ENCODE measurements at places on chromosomes 2 and 18.
A peak's percentile ranks its signal among the peaks of the same experiment; 100 is the strongest.

DNA sequence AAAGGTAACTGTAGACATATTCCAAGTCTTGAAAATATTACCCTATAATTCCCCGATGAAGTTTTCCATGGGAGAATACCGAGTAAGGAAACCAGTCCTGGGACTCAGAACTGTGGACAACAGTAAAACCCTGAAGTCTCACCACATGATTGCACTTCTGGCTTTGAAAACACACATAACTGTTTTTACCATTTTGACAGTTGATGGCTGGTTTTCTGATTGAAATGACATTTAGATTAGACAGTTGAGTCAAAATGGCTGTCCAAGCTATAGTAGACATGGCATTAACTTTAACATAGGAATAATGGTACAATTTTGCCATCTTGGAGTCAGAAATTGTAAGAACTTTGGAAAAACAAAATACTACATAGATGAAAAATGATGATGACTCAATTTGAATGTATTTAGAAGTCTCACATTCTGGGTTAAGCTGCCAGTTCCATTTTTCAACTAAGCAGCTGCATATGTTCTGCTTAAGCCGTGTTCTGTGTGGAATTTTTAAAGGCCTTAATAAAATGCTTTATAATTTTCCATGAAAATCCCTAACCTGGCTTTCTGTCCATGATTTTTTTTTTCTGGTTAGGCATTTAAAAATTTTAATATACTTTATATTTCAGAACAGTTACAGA lies 38.3 kb upstream of the WIPF1 start:
- no peaks in the 10 kb centered on the region for H3K27me3 ChIP-seq
- no peaks in the 10 kb centered on the region for H3K36me3 ChIP-seq
- no peak for DNase-seq
- H3K4me3 ChIP-seq = no peak overlapping the region
- no peak overlapping the region for H3K27ac ChIP-seq

DNA sequence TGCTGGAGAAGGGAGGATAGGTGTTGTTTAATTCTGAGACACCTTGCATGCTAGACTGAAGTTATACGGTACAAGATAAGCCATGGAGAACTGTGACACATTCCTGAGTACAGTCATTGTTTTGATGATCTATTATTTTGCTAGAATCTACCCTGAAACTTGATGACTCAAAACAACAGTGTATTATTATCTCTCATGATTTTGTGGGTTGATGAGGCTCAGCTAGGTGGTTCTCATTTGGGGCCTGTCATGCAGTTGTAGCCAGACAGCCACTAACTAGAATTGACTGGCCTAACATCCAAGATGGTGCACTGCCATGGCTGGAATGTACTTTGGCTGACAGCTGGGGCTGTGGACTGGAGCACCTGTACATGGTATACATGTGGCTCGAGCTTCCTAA lies 5.4 kb upstream of the IL1R1 start:
- no peak for DNase-seq
- no peaks in the 10 kb centered on the region for H3K4me1 ChIP-seq
- H3K27ac ChIP-seq = no peak overlapping the region
- H3K27me3 ChIP-seq = no peaks in the 10 kb centered on the region
- no peaks in the 10 kb centered on the region for H3K36me3 ChIP-seq

DNA sequence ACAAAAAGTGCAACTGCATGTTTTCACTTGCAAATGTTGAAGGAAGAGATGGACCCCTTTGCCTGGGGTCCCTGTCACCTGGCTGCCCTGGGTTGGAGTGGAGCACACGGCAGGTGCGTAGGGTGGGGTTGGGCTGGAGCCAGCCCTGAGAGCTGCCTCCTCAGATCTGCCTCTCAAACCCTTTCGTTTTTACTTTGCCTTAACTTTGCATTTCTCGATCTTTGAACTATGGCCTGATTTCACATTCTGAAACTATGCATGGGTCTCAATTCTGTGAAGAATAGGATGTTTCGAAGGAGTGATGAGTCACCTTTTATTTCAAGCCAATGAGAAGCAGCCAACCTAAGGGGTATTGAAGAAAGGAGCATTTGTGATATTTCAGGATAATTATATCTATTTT lies 132.8 kb downstream of the ACOXL start:
- H3K27ac ChIP-seq = no peak overlapping the region
- peaks cover 7% of the 10 kb centered on the region for H3K27me3 ChIP-seq
- no peak for DNase-seq
- H3K4me3 ChIP-seq = no peak overlapping the region
- H3K36me3 ChIP-seq = no peaks in the 10 kb centered on the region

- no peaks in the 10 kb centered on the region for H3K27me3 ChIP-seq
- no peaks in the 10 kb centered on the region for H3K4me1 ChIP-seq
- H3K27ac ChIP-seq = no peak overlapping the region
- H3K4me3 ChIP-seq = no peak overlapping the region
- peaks cover 7% of the 10 kb centered on the region for H3K36me3 ChIP-seq
- DNase-seq = no peak
These were observed 35.1 kb downstream of the SANBR start for GRCh38 chr2:61100801-61101200.

- H3K36me3 ChIP-seq = no peaks in the 10 kb centered on the region
- H3K4me1 ChIP-seq = no peaks in the 10 kb centered on the region
- H3K27me3 ChIP-seq = no peaks in the 10 kb centered on the region
- H3K4me3 ChIP-seq = no peak overlapping the region
These were observed 253.6 kb downstream of the EPHA4 start for GRCh38 chr2:221318376-221319130.

- DNase-seq = no peak
- H3K4me1 ChIP-seq = no peaks in the 10 kb centered on the region
- H3K4me3 ChIP-seq = no peak overlapping the region
These were observed 83.3 kb downstream of the PIEZO2 start for GRCh38 chr18:11066038-11066437.

- no peaks in the 10 kb centered on the region for H3K4me1 ChIP-seq
- no peak for DNase-seq
- no peak overlapping the region for H3K4me3 ChIP-seq
- no peaks in the 10 kb centered on the region for H3K36me3 ChIP-seq
- no peaks in the 10 kb centered on the region for H3K27me3 ChIP-seq
- no peak overlapping the region for H3K27ac ChIP-seq
These were observed 20.8 kb downstream of the DBI start for GRCh38 chr2:119387381-119388129.

GRCh38 chr18:68796936-68797690 lies 767 bp upstream of the CCDC102B start:
- H3K4me1 ChIP-seq = peaks cover 18% of the 10 kb centered on the region
- no peak for DNase-seq
- H3K4me3 ChIP-seq = no peak overlapping the region
- no peaks in the 10 kb centered on the region for H3K36me3 ChIP-seq

GRCh38 chr2:143964891-143965290 lies 555.0 kb downstream of the ZEB2 start:
- no peak overlapping the region for H3K27ac ChIP-seq
- DNase-seq = no peak
- no peaks in the 10 kb centered on the region for H3K4me1 ChIP-seq

GRCh38 chr2:49360407-49360767 lies 206.1 kb upstream of the FSHR start:
- H3K36me3 ChIP-seq = no peaks in the 10 kb centered on the region
- no peak overlapping the region for H3K4me3 ChIP-seq
- no peaks in the 10 kb centered on the region for H3K27me3 ChIP-seq
- DNase-seq = no peak

- no peaks in the 10 kb centered on the region for H3K36me3 ChIP-seq
- H3K27me3 ChIP-seq = no peaks in the 10 kb centered on the region
- H3K4me1 ChIP-seq = no peaks in the 10 kb centered on the region
- DNase-seq = no peak
- no peak overlapping the region for H3K4me3 ChIP-seq
These were observed 18.8 kb downstream of the RELCH start for GRCh38 chr18:62205824-62206223.

GRCh38 chr2:177296040-177296439 lies 31.5 kb upstream of the NFE2L2 start:
- H3K36me3 ChIP-seq = no peaks in the 10 kb centered on the region
- H3K4me3 ChIP-seq = no peak overlapping the region
- H3K27ac ChIP-seq = no peak overlapping the region
- no peaks in the 10 kb centered on the region for H3K27me3 ChIP-seq
- no peak for DNase-seq
- H3K4me1 ChIP-seq = peaks cover 7% of the 10 kb centered on the region

- H3K36me3 ChIP-seq = no peaks in the 10 kb centered on the region
- H3K4me3 ChIP-seq = no peak overlapping the region
- H3K27ac ChIP-seq = no peak overlapping the region
- no peaks in the 10 kb centered on the region for H3K4me1 ChIP-seq
These were observed 82.1 kb downstream of the UBR3 start for GRCh38 chr2:169909376-169909775.

GRCh38 chr2:9268301-9269080 lies 61.9 kb downstream of the ASAP2 start:
- no peak for DNase-seq
- H3K4me1 ChIP-seq = peaks cover 13% of the 10 kb centered on the region
- peak overlapping the region; percentile 14 for H3K27ac ChIP-seq
- peaks cover 3% of the 10 kb centered on the region for H3K36me3 ChIP-seq
- H3K27me3 ChIP-seq = no peaks in the 10 kb centered on the region

GRCh38 chr18:63137999-63138435 lies 181.6 kb downstream of the BCL2 start:
- H3K36me3 ChIP-seq = no peaks in the 10 kb centered on the region
- H3K27ac ChIP-seq = no peak overlapping the region
- no peaks in the 10 kb centered on the region for H3K27me3 ChIP-seq
- peaks cover 10% of the 10 kb centered on the region for H3K4me1 ChIP-seq
- H3K4me3 ChIP-seq = no peak overlapping the region

DNA sequence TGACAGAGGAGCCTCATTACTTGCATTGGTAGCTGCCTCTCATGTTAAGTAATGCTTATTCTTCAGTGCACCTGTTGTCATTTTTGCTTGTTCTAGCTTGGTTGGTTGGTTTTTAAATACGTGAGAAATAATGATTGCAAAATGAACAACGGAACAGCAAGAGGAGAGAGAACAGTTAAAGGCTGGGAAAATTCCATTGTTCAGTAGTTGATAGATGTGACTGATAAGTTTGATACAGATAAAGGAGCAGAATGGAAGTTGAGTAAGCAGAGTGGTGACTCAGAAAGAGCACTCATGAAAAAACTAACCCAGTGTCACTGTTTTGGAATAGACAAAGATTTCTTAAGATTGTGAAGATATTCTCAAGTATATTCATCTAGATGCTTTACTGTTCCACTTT lies 50.5 kb downstream of the MTA3 start:
- H3K27me3 ChIP-seq = no peaks in the 10 kb centered on the region
- no peak overlapping the region for H3K27ac ChIP-seq
- H3K4me3 ChIP-seq = no peak overlapping the region
- peaks cover 4% of the 10 kb centered on the region for H3K36me3 ChIP-seq

DNA sequence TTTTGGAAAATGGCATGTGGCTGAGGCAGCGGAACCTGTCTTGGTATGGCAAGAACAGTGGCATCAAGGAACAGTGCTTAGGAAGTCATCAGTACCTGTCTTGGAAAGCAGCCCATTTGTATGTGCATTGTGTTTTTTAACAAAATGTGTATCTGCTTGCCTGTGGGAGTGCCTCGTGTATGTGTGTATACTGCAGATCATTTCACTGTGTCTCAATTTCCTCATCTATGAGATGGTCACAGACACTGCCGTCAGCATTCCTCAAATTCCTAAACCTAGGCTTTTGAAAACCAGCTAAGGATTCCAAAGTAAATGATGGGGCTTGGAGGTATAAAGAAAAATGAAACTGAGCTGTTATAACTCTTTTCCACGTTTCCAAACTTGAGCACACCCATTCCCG lies 441.3 kb downstream of the RND3 start:
- no peaks in the 10 kb centered on the region for H3K36me3 ChIP-seq
- H3K27me3 ChIP-seq = no peaks in the 10 kb centered on the region

DNA sequence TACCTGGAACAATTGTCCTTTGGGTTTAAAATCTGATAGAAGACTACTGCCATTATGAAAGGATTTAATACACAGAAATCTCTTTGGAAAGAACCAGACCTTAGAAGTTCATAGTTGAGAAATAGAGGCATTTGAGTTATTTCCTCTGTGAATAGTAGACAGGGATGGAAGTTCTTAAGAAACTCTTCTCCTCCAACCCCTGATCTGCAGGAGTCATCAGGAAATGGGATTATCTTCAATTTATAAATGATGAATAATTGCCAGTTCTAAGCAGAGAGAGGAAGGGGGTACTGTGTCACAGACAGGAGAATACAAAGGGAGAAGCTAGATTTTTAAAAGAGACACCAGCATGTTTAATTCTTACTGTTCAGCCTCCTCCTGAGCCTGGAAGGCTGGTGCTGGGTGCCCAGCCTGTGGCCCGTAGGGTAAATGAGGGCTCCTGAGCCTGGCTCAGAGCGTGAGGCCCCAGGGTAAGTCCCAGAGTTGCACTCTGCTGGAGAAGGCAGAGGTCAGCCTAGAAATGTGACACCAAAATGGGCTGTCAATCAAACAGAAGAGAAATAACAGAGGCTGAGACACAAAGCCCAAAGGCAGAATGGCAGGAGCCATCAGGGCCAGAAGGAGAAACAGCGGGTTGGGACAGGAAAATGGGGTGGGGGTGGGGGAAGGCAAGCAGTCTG lies 58.2 kb upstream of the PKDCC start:
- H3K27me3 ChIP-seq = no peaks in the 10 kb centered on the region
- no peak overlapping the region for H3K4me3 ChIP-seq
- DNase-seq = no peak
- no peaks in the 10 kb centered on the region for H3K36me3 ChIP-seq

- H3K27me3 ChIP-seq = no peaks in the 10 kb centered on the region
- no peaks in the 10 kb centered on the region for H3K4me1 ChIP-seq
- H3K4me3 ChIP-seq = no peak overlapping the region
- no peak for DNase-seq
- no peaks in the 10 kb centered on the region for H3K36me3 ChIP-seq
These were observed 13.9 kb downstream of the AFTPH start for GRCh38 chr2:64537991-64538390.

DNA sequence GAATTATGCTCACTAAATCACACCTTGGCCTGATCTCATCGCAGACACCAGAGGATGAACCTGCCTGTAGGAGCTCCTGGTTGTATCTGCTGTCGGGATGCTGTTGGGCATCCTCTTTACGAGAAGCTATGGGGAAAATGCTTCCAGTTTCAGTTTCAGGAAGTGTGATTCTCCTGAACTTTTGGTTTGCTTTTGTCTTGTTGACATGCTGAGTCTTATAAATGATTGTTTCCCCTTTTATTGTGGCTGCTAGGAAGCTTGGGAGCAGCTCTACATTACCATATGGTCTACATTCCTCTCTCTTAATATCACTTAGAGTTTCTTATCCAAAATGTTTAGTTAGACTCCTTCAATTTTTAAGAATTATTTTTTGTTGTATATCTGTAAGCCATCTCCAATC lies 227.5 kb downstream of the MTX2 start:
- H3K27ac ChIP-seq = no peak overlapping the region
- H3K27me3 ChIP-seq = peaks cover 2% of the 10 kb centered on the region

GRCh38 chr2:46835520-46835919 lies 80.1 kb downstream of the MCFD2 start:
- H3K27me3 ChIP-seq = no peaks in the 10 kb centered on the region
- H3K4me1 ChIP-seq = no peaks in the 10 kb centered on the region
- no peaks in the 10 kb centered on the region for H3K36me3 ChIP-seq
- DNase-seq = no peak
- no peak overlapping the region for H3K27ac ChIP-seq
